ENCODE measurements at places on chromosomes 12 and 14.
A peak's percentile ranks its signal among the peaks of the same experiment; 100 is the strongest.

DNA sequence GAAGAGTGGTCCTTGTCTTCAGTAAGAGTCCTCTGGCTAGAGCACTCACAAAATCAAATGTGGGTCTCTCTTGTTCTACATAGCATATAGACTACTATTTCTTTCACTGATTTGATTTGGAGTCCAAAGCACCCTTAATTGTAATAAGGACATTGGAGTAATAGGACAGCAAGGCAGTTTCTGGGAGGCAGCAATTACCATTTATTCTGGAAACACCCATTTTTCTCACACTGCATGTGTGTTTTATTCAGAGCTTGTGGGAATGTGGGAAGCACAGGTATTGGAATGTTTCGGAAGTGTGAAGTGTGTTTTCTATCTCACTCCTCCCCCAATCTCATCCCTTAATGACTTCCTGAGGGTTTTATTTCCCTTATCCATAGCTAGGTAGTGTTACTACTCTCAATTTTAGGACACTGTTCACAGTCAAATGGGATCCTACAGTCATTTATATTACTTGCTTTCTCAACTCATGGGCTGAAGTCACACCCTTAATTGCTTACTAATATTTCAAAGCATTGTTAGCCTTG, 20.2 kb downstream of the PCBP2 start:
- no peaks in the 10 kb centered on the region for H3K36me3 ChIP-seq
- H3K4me1 ChIP-seq: peaks cover 50% of the 10 kb centered on the region
- DNase-seq: no peak
- H3K27ac ChIP-seq: no peak overlapping the region

DNA sequence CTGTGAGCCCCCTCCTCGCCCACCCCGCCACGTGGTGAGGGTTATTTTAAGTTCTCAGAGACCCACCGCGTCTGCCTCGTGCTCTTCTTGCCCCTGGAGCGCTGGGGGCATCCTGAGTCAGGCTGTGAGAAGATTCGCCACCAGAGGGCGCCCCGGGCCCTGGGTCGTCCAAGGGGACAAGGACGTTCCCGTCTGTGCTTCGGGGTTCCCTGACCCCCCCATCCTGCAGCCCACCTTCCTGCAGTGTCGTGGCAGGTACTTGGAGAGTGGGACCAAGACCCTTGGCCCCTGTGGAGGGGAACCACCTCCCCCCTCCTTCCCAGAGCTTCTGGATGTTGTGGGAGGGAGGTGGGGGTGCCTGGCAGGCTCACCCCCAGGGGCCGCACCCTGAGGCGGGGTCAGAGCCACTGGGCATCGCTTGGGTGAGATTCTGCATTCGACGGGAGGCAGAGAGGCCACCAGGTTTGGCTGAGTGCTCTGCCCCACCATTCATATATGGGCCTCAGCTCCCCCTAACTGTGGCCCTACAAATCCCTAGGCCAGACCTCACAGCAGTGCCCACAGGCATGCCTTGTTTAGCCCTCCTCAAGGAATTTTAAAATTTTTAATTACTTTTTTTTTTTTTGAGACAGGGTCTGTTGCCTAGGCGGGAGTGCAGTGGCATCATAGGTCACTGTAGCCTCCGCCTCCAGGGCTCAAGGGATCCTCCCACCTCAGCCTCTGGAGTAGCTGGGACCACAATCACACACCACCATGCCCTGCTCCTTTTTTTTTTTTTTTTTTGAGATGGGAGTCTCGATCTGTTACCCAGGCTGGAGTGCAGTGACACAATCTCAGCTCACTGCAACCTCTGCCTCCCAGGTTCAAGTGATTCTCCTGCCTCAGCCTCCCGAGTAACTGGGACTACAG, 17.0 kb downstream of the RHOF start:
- H3K4me1 ChIP-seq: peaks cover 3% of the 10 kb centered on the region
- H3K27me3 ChIP-seq: no peaks in the 10 kb centered on the region
- DNase-seq: peak; percentile 84
- no peaks in the 10 kb centered on the region for H3K36me3 ChIP-seq
- no peak overlapping the region for H3K4me3 ChIP-seq

GRCh38 chr12:121154793-121155375, 22.2 kb downstream of the P2RX7 start:
- H3K4me3 ChIP-seq: no peak overlapping the region
- DNase-seq: no peak
- peaks cover 8% of the 10 kb centered on the region for H3K4me1 ChIP-seq

- no peak overlapping the region for H3K27ac ChIP-seq
- DNase-seq: no peak
- H3K27me3 ChIP-seq: no peaks in the 10 kb centered on the region
- H3K4me1 ChIP-seq: no peaks in the 10 kb centered on the region
- no peaks in the 10 kb centered on the region for H3K36me3 ChIP-seq
- H3K4me3 ChIP-seq: no peak overlapping the region
Measured at GRCh38 chr14:73381380-73382013, 76.8 kb downstream of the NUMB start.

DNA sequence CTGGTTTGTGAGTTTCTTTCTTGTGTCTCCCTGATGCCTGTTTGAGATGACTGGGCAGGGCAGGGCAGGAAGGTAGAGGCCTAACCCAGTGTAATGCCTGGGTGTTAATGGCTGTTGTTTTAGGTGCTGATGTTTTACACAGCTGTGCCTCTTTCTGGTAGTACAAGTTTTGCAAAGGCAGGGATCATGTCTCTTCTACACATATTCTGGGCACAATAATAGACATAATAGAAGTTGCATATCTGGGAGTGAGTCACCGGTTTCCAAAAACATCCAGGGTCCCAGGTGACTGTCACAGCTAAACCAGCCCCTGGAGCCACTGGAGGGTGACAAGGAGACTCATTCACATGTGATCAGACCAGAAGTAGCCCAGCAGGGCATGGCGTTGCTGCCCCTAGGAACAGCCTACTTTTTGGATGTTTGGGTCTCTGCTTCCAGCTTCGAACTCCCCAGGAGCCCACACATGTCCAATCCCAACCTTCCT, 18.1 kb downstream of the TPCN1 start:
- no peaks in the 10 kb centered on the region for H3K36me3 ChIP-seq
- DNase-seq: no peak
- peaks cover 25% of the 10 kb centered on the region for H3K4me1 ChIP-seq
- no peak overlapping the region for H3K4me3 ChIP-seq
- no peaks in the 10 kb centered on the region for H3K27me3 ChIP-seq

DNA sequence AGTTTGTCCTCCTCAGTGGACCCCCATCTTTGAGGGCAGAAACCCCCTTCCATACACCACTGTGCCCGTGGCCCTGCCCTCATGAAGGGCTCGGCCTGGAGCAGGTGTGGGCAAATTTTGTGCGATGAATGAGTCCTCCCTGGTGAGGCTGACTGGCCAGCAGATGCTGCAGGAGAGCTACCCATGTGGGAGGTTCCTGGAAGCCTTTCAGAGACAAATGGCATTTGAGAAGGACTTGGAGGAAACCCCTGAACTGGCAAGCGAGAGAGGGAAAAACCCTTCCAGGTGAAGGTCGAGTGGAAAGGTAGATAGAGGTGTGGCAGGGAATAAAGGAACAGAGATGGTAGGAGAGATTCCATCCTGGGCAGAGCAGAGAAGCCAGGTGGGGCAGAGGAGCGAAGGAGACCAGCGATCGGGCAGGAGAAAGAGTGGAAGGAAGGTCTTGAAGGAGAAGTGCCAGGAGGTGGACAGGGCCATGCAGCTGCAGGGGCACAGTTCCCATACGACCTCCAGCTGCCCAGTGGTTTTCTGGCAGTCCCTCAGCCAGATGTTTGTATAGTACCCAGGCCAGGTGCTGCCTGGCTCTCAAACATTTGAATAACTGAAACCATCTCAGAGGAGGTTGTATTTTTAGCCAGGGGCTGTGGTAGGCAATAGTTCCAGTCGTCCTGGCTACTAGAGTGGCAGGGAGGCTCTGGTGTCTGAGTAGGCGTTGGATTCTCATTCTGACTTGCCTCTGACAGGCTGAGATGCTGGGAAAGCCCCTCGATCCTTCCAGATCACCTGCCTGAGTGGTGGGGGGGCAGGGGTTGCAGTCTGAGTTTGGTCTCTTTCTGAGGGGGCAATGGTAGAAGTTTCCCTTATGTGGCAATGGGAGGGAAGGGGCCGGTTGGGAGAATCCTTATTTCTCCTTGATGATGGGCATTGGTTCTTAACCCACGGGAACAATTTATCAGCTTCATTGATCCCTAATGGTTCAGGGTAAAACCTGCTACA, 40.1 kb downstream of the FBXL14 start:
- H3K4me1 ChIP-seq: no peaks in the 10 kb centered on the region
- no peak overlapping the region for H3K4me3 ChIP-seq
- H3K36me3 ChIP-seq: no peaks in the 10 kb centered on the region
- H3K27me3 ChIP-seq: no peaks in the 10 kb centered on the region

GRCh38 chr14:92586963-92587699, 73.5 kb downstream of the RIN3 start:
- H3K27me3 ChIP-seq: no peaks in the 10 kb centered on the region
- no peaks in the 10 kb centered on the region for H3K36me3 ChIP-seq
- DNase-seq: no peak
- H3K4me1 ChIP-seq: peaks cover 12% of the 10 kb centered on the region

- H3K36me3 ChIP-seq: no peaks in the 10 kb centered on the region
- H3K4me1 ChIP-seq: no peaks in the 10 kb centered on the region
- DNase-seq: no peak
- H3K27ac ChIP-seq: no peak overlapping the region
Measured at GRCh38 chr12:77352946-77353345, 287.6 kb upstream of the E2F7 start.

DNA sequence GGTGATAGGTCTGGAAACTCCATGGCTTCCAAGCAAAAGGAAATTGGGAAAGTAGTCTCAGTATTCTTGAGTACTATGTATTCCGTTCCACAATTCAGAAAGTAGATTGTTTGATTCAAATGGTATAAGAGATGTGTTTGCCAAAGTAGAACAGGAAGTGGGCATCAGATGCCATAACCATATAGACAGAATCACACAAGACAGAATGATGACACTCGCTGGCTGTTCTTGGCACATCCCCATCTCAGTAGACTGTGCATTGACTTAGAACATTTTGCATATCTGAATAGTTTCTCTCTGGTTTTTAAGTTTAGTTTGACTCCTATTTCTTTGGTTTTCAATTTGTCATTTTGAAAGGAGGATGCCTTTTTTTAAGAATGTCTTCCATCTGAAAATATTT, 221.1 kb upstream of the RGS6 start:
- H3K36me3 ChIP-seq: no peaks in the 10 kb centered on the region
- no peaks in the 10 kb centered on the region for H3K27me3 ChIP-seq
- no peak overlapping the region for H3K27ac ChIP-seq
- H3K4me1 ChIP-seq: no peaks in the 10 kb centered on the region
- DNase-seq: no peak

GRCh38 chr12:101566318-101566717, 28.5 kb upstream of the MYBPC1 start:
- no peaks in the 10 kb centered on the region for H3K27me3 ChIP-seq
- DNase-seq: no peak
- H3K4me1 ChIP-seq: no peaks in the 10 kb centered on the region

DNA sequence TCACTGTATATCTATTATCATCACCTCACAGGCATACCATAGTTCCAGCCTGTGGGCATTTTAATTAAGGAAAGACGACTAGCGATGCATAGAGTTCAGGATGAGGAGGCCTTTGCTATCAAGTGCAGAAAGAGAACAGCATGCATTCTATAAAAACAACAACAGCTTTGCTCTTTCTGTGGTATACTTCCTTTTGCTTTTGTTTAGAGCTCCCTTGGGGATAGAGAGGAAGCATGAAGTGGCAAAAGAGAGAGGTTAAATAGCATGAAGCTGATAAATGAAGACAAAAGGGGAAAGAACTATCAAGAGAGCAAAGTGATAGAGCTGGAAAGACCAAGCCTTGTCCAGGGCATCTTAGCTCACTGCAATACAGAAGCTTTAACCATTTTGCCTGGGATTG, 23.5 kb downstream of the IFNG-AS1 start:
- DNase-seq: no peak
- H3K36me3 ChIP-seq: no peaks in the 10 kb centered on the region
- H3K4me3 ChIP-seq: no peak overlapping the region
- no peaks in the 10 kb centered on the region for H3K27me3 ChIP-seq
- no peaks in the 10 kb centered on the region for H3K4me1 ChIP-seq

DNA sequence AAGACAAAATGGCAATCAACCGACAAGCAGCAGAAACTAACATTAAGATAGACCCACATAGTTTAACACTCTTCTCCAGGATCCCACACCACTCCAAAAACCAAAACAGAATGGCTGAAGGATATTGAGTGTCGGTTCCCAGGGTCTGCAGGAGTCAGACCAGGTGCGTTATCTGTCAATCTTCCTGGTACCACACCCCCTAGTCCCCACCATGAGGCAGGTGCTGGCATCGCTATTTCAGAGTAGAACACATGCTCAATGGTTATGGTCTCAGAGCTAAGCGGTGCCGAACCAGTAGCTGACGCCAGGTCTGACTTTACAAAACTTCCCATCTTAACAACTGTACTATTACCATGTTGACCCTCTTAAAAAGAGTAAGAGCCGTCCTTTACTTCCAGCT, 10.2 kb downstream of the STX2 start:
- H3K4me1 ChIP-seq: peaks cover 7% of the 10 kb centered on the region
- H3K27ac ChIP-seq: no peak overlapping the region
- DNase-seq: no peak
- no peak overlapping the region for H3K4me3 ChIP-seq
- no peaks in the 10 kb centered on the region for H3K36me3 ChIP-seq

DNA sequence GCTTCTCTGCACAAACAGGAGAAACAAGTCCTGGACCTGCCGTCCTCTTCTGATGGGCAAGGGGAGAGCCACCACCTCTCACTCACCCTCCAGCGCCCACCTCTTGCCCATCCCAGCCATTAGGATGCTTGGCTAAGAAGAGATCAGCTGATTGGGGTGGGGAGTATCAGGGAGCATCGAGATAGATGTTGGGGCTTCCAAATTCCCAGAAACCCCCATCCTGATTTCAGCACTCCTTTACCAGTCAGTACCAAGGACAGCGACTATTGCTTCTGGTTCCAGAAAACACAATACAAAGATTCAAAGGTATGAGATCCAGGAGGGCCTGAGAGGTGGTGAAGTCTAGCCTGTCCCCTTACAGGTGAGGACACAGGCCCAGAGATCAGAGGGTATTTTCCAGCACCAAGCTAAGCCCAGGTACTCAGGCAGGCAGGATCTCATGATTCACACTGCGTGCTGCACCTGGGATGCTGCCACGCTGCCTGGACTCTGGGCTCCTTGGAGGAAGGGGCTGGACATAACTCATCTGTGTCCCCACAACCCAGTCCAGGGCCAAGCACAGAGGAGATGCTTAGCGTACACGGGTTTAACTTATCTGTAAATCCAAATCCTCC, 76.6 kb downstream of the TUNAR start:
- H3K36me3 ChIP-seq: no peaks in the 10 kb centered on the region
- H3K4me3 ChIP-seq: no peak overlapping the region
- DNase-seq: no peak
- H3K4me1 ChIP-seq: no peaks in the 10 kb centered on the region

All from testis (tissue), 5 donors.